ENCODE measurements at places on chromosomes 3 and 15.

DNA sequence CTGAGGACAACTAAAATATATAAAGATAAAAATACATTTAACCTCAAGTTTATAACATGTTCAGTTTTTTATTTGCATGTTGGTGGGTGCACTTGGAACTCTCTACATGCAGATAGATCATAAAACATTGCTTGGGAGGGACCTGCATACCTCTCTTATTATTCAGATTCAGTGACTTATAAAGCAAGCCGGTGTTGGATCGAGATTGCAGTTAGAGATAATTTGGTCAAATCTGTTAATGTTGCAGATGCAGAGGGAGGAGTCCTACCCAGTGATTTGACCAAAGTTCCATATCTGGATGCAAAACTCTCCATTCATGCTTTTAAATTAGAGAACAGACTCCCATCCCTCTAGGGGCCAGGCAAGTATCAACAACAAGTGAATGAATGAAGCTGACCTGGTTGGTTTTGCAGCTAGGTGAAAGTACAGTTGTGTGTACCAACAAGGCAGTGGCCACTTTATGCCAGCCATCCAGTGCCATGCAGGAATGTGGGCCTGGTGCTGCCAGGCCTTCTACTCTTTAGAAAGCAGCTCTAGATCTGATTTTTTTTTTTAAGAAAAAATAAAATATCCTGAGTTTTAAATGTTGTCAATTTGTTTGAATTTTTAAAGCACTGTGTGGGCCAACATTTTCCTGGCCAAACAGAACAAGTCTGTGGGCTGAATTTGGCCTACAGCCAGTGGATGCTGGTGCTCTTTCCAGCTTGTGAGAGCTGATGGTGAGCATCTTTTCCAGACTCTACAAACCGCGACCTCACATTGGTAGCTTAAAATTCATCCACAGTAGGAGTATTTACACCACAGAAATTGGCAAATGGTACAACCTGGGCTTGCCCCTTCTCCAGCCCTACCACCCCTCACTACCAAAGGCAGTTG is 12.3 kb downstream of the CDIN1 start:
- DNase-seq, result no peak

DNA sequence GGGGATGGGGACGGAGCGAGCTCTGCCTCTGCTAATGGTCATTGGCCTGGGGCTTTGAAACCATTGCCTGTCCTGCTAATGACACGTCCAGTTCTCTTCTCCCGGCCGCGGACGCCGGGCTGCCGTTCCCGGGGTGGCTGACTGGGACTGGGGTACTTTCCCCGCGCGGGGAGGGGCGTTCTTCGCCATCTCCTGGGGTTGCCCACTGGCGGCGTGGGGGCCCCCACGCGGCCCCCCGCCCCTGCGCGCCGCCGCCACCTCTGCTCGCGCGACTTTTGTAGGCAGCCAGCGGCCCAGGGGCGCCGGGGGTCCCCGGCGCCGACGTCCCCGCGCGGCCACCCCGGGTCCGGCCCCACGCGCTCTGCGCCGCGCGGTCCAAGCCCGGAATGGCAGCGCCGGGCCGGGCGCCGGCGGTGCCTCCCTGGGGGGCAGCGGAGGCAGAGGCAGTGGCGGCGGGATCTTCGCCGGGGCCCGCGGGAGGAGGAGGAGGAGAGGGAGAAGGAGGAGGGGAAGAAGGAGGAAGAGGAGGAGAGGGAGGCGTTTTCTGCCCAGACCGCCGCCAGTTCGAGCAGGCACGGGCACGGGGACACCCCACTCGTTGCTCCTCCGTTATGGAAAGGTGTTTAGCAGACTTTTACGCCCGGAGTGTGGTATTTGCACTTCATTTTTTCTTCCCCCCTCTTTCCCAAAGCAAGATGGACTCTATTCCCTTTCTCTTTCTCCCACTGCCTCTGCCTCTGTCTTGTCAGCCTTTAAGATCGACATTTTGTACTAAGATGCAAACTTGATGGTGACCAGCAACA is 2.3 kb downstream of the BBX start:
- no peak for DNase-seq

GRCh38 chr15:96388673-96389072 is 58.2 kb downstream of the NR2F2 start:
- DNase-seq, result no peak

GRCh38 chr3:178325330-178325729 is 210.9 kb upstream of the KCNMB2 start:
- DNase-seq, result no peak

GRCh38 chr3:141044695-141045641 is 6.2 kb upstream of the SPSB4 start:
- no peak for DNase-seq
